ENCODE measurements at places on chromosomes 5 and 9.

DNA sequence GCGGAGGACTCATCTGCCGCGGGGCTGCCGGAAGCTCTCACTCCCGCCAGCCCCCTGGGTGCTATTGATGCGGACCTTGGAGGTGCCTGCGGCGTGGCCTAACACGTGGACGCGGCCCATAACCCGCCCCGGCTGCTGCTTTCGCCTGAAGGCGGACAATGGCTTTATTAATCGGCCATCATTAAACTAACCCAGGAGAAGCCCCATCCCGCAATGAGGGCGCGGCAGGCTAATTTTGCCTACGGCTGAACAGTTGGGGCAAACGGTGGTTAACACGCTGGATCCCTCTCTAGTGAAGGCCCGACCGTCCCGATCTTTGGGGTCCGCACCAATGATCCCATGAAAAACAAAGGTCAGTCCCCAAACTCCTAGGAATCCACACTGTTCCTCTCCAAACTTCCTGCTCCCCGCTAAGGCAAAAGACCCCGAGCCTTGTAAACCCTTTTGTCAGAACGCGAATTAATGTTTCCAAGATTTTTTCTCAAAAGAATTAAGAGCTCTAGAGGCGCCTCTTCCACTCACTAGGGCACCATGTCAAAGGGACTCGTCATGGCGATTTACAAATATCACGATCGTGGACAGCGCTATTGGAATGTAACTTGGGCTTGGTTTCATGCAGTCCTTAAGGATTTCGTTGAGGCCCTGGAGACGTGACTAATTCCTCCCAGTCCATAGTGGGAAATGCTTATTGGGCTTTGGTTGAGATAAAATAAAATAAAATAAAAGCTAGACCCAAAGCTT lies 193.1 kb downstream of the MEF2C start:
- DNase-seq, result no peak

- DNase-seq, result no peak
Measured at GRCh38 chr5:111168608-111169007, 55.6 kb upstream of the CAMK4 start.

- DNase-seq, result no peak
Measured at GRCh38 chr9:115225459-115226116, 107.6 kb upstream of the TNC start.

DNA sequence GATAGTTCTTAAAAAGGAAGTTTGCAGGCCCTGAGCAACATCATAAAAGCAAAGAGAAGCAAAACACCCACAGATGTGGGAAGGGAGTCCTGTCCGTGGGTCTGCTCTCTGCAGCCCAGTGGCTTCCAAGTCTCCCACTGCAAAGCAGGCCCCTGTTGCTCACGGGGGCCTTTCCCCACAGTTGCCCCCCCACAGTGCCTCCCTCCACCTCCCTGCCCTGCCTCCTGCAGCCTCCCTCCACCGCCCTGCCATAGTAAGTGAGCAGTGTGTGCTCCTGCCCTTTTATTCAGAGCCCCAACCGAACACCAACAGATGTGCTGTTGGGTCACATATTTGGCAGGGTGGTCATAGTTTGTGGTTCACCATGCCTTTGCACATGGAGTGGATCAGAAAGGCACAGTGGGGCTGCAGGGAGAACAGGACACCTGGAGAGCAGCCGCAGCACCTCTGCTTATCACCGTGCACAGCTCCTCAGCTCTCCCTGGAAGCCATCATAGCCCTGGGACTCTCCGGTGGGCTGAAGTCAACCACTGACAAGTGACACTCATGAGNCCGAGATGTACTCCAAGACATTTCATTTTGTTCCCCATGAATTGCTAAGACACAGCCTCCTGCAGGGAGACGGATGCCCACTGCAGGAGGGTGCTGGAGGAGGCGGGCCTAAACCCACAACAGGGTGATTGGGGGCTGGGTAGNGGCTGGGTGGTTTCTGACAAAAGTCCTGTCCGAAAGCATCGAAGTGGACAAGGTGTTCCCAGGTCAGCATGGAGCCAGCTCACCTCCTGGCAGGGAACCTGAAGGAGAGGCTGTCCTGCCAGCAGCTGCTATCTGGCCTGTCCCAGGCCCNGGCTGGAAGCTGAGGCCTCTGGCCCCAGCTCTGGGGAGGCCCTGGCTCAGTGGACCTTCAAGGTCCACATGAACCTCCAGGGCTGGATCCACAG lies 278.9 kb downstream of the GADD45G start:
- no peak for DNase-seq

DNA sequence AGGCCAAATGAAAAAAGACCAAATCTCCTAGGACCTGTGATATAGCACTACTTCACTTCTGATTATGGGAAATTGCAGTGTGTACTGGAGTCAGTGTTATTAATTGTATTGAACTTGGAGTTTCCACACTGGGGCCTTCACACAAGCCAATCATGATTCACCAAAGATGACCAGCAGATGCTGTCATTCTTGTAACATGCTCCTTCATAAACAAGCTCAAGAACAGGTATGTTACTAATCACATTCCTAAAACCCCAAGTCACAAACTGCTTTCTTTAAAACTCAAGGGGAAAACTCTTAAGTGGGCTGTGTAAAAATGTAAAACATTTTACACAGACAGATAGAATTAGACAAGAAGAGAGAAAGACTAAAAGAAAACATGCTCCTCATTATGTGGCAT lies 5.6 kb downstream of the KLHL3 start:
- DNase-seq, result no peak

- no peak for DNase-seq
Measured at GRCh38 chr9:115262477-115262876, 144.5 kb upstream of the TNC start.

- no peak for DNase-seq
Measured at GRCh38 chr9:78109075-78109474, 77.5 kb upstream of the GNAQ start.

GRCh38 chr9:83511051-83511450 lies 27.1 kb downstream of the FRMD3 start:
- DNase-seq, result no peak

DNA sequence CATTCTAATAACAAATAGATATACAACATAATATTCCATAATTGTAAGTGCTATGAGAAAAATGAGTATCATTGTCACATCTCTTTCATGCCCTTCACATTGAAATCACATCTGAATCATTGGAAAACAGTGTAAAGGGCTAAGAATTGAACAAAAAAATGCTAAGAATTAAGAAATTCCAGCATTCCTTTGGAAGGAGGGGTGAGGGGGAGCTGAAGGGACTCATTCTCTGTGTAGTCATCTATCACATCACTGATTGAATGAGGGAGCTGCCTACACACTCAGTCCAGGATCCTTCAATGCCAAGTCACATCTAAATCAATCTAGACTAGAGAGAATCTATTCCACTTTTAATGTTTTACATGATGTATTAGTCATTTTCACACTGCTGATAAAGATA lies 286.6 kb downstream of the DTWD2 start:
- no peak for DNase-seq

- no peak for DNase-seq
Measured at GRCh38 chr5:91424638-91425436, 41.7 kb upstream of the ARRDC3 start.

DNA sequence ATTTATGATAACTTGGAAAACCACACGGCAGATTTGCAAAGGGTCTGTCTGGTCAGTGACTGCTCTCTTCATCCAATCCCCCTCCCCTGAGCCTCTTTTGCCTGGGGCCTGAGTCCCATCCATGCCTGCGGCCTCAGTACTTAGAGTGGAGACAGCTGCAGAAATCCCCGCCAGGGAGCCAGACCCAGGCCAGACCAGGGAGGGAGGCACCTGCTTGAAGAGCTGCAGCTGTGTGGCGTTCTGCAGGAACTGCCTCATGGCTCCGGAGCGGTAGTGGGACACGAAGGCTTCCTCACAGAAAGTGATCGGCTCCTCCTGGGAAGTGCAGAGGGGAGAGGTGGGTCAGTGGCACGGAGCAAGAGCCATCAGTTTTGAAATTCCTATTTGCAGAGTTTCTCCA lies 101.6 kb downstream of the CRB2 start:
- no peak for DNase-seq

DNA sequence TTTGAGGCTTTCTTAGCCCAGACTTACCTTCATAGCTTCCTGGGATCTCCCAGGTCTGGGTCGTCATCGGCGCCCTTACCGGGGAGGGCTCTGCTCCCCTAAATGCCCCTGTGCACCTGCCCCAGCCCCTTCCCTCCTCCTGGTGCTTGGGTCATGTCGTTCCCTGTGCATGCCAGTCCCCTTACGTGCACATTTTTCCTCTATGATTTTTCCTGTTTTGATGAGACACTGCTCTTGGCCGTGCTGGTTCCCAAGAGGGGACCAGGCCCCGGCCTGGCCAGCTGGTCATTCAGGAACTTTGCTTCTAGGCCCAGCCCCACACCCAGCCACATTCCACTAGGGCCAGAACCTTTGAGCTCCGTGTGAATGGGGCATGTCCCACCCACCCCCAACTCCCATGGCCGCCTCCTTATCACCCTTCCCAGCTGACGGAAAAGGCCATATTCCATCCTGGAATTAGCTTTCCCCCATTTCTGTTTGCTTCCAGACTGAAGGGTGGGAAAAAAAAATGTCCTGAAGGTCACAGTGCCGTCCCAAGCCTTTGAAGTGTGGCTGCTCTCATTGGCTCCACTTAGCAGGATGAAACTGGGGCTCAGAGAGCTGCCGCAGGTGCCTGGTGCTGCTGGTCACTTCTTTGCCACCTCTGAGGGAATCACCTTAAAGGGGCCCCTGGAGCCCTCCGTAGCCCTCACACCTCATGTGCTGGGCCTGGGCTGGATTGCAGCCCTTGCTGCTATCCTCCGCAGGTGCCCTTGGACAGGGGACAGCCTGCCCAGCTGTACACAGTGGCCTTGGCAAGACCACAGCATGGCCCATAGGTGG lies 25.1 kb downstream of the ERGIC1 start:
- no peak for DNase-seq

DNA sequence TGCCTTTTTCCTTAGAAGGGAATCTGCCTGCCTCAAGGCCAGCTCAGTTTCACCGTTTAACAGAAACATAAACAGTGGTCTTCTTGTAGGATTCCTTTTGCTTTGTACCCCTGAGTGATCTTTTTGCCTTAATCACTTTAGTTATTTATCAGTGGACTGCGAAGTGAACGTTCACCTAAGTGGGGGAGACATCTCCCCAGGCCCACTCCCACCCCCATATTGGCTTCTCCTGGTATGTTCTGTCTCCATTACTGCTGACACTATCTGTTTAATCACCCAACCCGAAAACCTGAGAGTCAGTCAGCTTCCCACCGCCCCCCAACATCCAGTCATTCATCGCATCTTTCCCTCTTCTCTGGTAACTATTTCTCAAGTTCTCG lies 1.4 kb downstream of the SKP2 start:
- DNase-seq, result no peak

DNA sequence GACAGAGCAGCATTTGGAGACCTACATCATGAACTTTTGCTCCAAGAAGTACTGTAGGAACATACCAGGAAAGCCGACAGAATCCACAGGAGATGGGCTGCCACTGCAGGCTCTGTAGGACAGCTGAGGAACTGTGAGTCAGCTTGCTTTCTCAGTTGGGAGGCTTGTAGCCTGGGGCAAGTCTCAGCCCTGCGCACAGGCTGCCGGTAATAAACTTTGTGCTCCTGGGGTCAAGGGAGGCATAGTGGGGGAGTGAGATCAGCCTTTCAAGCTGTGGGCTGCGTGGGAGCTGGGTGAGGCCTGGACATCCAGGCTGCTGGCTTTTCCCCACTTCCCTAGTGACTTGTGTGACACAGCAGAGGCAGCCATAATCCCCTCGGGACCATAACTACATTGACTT lies 718.0 kb upstream of the CDH10 start:
- no peak for DNase-seq

DNA sequence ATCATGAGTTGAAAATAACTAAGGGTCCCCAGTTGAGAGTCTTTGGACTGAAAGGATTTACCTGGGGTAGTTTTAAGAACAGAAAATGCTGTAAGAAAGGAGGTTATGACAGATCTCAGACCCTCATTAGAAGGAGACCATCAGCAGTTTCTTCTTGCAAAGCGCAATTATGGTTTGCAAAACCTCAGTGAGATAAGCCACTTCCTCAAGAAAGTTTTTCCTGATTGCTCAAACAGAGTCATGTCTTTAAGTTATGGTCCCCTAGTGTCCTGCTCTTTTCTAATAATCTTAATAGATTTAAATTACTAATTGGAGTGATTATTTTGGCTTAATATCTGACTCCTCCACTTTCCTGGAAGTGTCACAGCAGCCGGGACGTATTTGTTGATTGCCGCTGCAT lies 293.2 kb upstream of the KLF4 start:
- DNase-seq, result no peak

- DNase-seq, result no peak
Measured at GRCh38 chr5:160961761-160962160, 109.8 kb upstream of the ATP10B start.

GRCh38 chr5:18765304-18765703 lies 1131.0 kb downstream of the TAF11L14 start:
- no peak for DNase-seq

GRCh38 chr9:14062586-14063221 lies 251.2 kb downstream of the NFIB start:
- no peak for DNase-seq

DNA sequence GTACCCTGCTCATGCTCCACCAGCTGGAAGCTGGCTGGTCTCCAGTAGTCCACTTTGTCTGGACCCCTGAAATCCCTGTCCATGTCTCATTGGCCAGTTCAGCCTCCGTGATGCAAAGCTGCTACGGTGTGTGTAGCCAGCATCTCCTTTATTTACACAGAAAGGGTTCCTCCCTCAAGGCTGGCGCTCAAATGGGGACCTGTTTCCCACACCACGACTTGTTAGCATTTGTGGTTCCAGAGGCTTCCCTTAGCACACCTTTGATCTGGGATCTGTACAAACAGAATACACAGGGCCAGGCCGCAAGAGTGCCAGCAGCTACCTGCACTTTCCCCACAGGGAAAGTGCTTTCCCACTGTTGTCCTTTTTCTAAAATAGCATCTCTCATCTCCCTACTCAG lies 5.7 kb upstream of the SMU1 start:
- DNase-seq, result no peak

DNA sequence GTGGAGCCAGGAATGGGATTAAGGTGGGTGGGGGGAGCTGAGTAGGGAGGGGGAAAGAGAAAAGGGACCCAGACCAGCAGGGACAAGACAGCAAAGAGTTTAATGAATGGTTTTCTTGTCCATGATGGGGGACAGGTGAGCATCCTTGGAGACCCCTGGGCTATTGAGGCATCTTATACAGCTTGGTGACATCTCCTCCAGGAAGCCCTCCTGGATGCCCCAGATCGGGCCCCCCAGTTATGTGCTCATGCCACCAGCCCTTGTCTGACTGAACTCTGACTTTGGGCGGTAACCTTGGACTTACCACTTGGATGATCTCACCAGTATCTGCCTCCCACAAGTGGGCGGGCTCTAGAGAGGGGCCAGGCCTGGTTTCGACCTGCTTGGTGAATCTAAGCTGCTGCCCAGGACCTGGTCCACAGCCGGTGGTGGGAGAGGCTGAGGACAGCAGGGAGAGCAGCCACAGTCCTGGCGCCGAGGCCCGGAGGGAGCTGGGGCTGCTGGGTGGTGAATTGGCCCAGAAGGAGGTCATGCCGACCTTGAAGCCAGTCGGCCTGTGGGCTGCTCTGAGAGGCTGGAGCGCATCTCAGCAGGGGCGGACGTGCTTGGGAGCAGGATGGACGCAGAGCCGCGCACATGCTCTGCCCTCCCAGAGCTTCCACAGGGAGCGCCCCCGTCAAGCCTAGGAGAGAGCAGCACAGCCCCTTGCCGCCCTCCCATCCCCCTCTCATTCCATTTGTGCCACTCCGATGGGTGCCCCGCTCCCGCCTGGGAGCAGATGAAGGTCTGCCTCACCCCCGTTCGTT lies 36.2 kb downstream of the UNC5A start:
- DNase-seq, result no peak

GRCh38 chr5:1732945-1733344 lies 66.7 kb downstream of the MRPL36 start:
- no peak for DNase-seq

Measured in CD4-positive, alpha-beta T cell treated with Interleukin-4 for 1 hour (primary cell).